ENCODE measurements at places on chromosomes 5 and 9.

GRCh38 chr5:120538149-120538548 is 74.0 kb downstream of the PRR16 start:
- no peak for DNase-seq

- DNase-seq: no peak
These were observed 1117.2 kb upstream of the DMAC1 start for GRCh38 chr9:8916771-8917170.

DNA sequence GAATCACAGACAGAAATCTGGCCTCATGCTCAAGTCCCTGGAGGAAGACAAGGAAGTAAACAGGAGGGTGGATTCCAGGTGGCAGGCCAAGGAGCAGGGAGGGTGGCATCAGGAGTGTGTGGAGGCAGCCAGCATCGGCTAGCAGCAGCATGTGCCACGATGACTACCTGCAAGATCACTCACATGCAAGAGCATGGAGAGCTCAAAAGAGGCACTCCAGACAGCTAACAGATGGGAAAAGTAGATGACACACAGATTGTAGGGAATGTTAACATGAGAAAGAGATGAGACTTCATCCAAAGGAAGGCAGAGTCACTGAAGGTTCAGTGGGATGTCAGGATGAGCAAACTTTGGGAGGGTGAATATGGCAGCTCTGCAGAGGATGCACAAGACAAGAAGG is 104.3 kb downstream of the SEMA5A start:
- DNase-seq: no peak

- no peak for DNase-seq
These were observed 979.5 kb downstream of the MAT2B start for GRCh38 chr5:164484948-164485347.

GRCh38 chr9:125649315-125649714 is 57.7 kb downstream of the MAPKAP1 start:
- no peak for DNase-seq

DNA sequence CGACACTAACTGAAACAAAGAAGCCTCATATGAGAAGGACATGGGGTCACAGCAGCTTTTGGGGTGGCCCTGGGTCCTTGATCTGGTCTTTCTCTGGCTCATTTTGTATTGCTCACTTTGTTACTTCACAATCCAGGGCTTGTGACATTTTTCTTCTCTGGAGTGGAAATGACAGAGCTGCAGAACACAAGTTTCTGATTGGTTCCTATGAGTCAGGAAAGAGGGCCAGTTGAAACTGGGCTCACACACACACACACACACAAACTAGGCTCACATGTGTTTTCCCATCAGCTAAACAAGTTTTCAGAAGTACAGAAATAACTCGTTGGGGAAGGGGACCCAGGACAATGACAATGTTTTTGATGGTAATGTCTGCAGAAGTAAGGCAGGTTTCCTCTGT is 54.3 kb downstream of the TMC1 start:
- DNase-seq: no peak

- DNase-seq: no peak
These were observed 197.1 kb downstream of the CDH18 start for GRCh38 chr5:19790829-19791466.

GRCh38 chr5:80077051-80077714 is 42.0 kb downstream of the THBS4 start:
- DNase-seq: no peak

DNA sequence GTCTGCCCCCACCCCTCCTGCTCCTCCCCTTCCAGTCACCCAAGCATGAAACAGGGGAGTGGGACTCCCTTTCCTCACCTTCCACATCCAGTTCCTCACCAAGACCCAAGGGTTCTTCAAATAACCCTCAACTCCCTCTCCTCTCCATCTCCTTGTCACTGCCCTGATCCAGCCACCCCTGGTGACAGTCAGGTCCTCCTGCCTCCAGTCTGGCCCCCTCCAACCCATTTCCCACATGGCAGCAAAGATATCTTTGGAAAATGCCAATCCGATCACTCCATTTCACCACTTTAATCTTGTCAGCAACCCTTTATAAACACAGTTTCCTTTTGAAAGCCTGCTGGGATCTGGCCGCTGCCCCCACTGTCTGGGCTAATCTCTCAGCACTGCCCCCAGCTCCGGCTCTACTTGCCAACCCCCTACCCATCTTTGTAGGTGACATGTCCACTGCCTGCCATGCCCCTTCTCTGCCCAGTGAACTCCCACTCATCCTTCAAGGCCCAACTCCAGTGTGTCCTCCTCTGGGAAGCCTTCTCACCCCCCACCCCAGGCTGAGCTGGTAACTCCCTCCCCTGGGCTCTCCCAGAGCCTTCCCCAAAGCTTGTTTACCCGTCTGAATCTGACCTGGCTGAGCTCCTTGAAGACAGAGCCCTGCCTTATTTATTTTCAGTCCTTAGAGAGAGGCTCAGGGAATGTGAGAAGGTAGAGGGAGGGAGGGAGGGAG is 781 bp upstream of the MYOZ3 start:
- no peak for DNase-seq

- DNase-seq: no peak
These were observed 483.1 kb downstream of the BNC2 start for GRCh38 chr9:16387382-16387781.

DNA sequence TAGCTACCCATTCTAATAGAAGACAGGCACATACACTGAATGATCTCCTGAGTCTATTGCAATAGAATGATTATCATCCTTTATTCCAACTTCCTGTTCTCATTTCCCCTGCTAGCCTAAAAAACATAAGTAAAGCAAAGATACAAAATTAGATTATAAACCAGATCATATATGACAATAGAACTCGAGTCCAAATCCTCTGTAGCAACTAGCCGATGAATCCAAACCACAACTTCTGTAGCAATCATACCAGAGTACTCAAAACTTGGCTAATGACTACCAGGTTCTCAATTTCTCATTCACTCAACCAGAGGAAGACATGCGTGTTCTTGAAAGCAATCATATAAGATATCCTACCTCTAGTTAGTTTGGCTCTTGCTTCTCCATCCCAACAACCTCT is 622.1 kb downstream of the PSAT1 start:
- DNase-seq: no peak

DNA sequence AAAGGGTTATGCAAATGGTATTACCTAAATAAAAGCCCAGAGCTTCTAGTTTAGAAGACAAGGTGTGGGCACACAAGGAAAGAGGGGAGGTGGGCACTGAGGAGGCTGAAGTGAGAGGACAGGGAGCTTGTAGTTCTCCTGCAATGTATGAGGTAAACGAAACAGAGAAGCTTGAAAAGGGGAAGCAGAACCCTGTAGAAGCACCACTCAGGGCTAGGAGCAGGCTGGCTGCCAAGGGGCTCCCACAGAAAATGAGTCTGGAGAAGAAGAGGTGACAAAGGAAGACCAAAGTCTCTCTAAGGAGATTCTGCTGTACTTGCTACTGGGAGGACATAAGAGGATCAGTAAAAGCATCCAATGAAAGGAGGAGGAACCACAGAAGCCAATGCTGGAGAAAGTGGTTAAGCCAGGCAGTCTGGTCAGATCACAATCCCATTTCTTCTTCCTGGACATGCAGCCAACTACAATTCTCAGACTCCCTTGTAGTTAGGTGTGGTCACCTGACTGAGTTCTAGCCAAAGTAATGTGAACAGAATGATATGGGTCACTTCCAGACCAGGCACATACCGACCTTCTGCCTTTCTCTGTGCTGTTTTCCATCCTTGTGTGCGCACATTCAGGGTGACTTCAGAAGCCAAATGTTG is 174.5 kb upstream of the MAP3K1 start:
- no peak for DNase-seq

DNA sequence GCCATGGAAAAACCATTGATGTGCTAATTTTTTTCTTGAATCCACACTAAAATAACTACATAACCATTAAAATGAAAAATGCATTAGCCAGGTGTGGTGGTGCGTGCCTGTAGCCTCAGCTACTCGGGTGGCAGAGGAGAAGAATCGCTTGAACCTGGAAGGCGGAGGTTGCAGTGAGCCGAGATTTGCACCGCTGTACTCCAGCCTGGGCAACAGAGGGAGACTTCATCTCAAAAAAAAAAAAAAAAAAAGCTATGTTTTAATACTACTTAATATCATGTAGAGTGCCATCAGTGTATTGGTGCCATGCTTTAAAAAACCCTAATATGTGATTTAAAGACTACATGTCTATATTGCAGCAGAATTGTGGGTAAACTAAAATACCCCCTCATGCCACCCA is 58.9 kb downstream of the NDFIP1 start:
- DNase-seq: no peak

DNA sequence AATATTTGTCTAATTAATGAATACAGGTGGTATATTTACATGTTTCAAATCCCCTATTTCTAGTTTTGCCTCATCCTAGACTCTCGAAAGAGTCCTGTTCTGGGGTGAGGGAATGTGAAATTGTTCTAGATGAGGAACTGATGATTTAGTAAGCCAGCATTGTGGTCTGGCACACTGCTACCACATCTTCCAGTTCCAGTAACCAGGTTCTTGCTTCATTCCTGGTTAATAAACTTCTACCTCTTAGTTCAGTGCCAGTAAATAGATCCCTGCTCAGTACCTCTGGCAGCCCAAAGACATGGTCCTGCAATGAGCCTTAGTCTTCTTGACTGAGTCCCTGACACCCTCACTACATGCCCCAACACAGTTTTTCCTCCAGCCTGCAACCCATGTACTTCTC is 207.7 kb downstream of the SREK1 start:
- DNase-seq: no peak

GRCh38 chr9:114276908-114277821 is 45.7 kb upstream of the ORM1 start:
- DNase-seq: no peak

DNA sequence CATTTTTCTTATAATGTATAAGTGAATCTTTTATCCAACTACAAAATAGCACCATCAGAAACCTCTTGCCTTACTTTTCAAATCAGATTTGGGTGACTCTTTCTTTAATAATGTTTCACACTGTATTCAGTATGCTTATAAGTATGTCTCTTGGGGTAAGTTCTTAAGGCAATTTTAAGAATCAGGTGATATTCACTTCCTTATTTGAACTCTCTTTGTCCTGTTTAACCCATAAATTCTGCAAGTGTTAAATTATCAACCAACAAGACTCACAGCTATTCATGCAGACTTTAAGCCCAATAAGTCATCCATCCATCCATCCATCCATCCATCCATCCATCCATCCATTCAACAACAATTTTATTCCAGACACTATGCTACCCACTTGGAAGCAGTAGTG is 142.7 kb upstream of the FBXL17 start:
- no peak for DNase-seq

GRCh38 chr5:180394031-180394636 is 41.0 kb upstream of the GFPT2 start:
- peak; percentile 44 for DNase-seq

- DNase-seq: no peak
These were observed 257.8 kb downstream of the FSTL4 start for GRCh38 chr5:133354323-133355185.

- no peak for DNase-seq
These were observed 532.5 kb downstream of the KIF4B start for GRCh38 chr5:155546075-155546474.

DNA sequence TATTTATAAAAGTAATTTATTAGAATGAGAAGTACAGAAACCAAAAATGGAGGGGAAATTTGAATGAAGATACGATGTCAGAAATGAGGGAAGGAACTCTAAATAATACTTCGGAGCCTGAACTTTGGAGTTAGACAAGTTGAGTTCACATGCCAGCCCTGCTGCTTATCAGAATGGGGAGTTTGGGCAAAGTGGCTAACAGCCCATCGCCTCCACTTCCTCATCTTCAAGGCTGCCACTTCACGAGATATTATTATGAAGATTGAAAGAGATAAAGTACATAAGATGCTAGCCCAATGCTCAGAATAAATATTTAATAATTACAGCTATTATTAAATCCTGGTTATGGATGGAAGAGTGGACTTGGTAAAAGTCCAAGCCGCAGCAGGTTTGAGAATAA is 56.2 kb upstream of the ABCA1 start:
- no peak for DNase-seq

DNA sequence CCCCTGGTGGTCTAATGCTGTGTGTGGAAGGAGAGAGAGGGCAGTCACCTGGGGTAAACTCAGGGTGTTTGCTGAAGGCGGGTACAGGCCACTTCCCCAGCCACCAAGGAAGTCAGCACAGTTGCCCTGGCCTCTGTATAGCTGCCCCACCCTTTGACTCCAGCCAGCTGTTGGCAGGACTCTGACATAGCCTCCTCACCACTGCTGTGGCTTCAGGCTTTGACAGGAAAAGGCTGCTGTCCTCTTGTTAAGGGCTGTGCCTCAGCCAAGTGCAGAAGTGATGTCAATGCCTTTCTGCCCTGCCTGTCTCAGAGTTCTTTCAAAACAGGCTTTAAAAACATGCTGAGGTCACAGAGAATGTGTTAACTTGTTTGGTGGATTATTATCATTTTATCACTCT is 487.2 kb upstream of the KLF4 start:
- DNase-seq: no peak

DNA sequence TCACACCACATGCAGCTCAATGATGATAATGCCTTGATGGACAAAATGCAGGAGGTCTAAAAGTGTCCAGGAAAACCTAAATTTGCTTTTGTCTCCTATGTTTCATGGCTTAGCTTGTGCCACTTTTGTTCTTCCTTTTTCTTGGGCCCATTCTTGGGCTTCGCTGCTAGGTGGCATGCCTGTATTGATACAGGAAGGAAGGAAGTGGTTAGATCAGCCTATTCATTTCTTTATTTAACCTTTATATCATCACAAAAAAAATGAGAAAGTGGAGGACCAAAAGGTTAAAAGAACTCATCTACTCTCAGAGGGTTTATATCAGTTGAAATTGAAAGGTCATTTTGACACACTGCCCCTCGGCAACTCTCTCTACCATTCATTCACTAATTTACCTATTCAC is 260.2 kb downstream of the ARHGAP26 start:
- DNase-seq: no peak

- DNase-seq: no peak
These were observed 28.5 kb upstream of the SLC6A3 start for GRCh38 chr5:1473746-1474145.

- DNase-seq: no peak
These were observed 57.3 kb upstream of the UBAC1 start for GRCh38 chr9:136018257-136019031.

- no peak for DNase-seq
These were observed 42.2 kb upstream of the CEP72 start for GRCh38 chr5:569868-570361.

DNA sequence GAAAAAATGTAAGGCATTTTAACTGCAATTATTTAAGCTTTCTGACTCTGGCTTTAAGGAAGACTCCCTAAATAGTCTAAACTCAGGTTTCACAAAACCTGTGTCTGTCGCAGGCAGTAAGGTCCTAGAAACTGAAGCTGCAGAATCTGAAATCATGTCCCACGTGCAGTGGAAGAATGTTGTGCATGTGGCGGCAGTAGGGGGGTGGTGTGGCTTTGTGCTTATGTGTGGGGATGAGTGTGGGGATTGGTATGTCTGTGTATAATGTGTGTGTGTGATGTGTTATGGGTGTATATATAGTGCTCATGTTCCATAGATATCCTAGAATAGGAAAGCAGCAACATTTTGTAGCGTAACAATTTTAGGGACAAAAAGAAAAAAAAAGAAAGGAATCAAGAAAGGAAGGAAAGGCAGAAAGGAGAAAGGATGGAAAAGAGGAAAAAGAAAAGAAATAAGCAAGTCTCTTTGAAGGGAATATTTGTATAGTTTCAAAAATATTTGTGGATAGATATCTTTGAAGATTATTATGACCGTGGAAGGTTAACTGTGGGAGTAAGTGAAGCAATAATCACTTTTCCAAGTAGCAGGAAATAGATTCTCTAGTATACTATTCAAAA is 6.6 kb downstream of the ANKDD1B start:
- no peak for DNase-seq

- DNase-seq: no peak
These were observed 280.9 kb downstream of the MARCHF11 start for GRCh38 chr5:15898641-15899040.

Measured in GM23338 (cell line).